GM12891 (cell line): ENCODE measurements at places on chromosomes 2 and 18.

DNA sequence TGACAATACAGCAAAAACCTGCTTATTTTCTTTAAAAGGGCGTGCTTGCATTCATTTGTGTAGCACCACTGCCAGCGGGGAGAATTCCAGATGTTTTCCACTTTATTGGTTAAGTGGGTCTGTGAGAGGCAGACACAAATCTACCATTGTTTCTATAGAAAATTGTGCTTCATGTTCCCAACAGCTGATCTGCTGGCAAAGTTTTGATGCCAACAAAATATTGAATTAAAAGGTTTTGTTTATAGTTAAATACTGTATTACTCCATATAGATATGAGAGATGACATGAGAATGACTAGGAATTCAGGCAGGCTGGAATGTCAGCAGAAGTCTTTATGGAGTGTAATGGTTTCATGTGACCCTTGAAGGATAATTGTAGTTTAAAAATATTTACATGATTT is 182.7 kb downstream of the MC4R start:
- DNase-seq = no peak

DNA sequence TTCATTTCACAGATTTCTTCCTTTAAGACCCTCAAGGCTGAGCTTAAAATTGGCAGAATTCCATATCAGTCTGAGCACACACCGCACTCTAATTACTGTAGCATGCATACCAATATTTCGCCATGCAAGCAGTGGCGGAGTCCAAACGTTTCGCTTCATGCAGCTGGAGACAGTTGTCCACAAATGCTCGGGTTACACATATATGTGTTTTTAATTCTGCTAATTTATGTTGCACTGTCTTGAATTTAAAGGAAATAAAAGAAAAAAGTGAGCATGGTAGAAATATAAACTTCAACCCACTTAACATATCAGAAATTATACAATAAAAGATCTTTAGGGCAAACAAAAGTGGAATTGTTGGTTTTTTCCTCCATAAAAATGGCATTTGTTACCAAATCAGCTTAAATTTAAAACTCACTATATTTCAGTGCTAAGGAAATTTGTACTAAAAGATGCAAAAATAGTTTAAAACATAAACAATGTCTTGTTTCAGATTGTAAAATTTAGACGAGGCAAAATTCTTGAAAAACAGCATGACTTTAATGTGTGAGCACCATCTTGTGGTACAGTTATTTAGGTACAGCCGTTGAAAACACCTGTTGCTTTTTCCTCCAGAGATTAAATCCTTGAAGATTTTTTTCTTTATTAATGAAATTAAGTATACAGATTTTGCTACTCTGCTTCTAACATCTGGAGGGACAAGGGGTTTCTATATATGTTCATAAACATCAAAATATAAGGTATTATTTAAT is 24.1 kb upstream of the KANSL1L start:
- DNase-seq = no peak

GRCh38 chr2:220034426-220035130 is 407.1 kb downstream of the SLC4A3 start:
- no peak for DNase-seq

DNA sequence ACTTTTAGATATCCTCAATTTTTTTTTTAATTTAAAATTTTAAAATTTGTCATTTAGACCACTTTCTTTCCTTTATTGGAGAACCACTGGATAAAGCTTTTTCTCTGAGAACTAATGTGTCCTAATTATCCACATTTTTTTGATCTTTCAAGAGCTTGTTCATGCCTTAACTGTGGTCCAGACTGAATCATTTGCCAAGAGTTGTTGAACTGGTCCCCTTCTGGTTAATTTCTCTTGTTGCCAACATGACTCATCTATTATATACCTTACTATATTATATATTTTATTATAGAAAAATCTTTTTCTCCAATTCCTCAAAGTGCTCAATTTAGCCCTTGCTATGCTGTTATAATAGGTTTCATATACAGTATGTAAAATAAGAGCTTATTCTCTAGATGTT is 53.1 kb upstream of the TMEM87B start:
- DNase-seq = no peak

- no peak for DNase-seq
Measured at GRCh38 chr2:221060376-221060775, 511.7 kb downstream of the EPHA4 start.

- DNase-seq = peak; percentile 5
Measured at GRCh38 chr18:54444319-54444914, 86.7 kb downstream of the C18orf54 start.

DNA sequence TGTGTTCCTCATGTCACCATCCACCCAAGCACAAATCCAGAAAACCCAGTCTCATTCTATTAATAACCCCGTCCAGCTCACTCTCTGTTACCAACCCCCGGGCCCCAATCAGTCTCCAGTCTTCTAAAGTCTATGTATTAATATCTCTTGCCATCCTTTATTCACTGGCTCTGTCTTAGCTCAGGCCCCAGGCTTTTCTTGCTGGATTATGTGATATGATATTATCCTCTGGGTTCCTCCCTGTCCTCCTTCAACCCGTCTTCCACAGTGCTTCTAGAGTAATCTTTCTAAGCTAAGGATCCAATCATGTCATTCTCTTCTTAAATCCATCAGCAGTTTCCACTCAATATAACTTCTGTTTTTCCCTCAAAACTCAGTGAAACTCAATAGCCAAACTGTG is 240.5 kb upstream of the OSR1 start:
- no peak for DNase-seq

- DNase-seq = no peak
Measured at GRCh38 chr2:29987146-29987545, 65.8 kb upstream of the ALK start.

DNA sequence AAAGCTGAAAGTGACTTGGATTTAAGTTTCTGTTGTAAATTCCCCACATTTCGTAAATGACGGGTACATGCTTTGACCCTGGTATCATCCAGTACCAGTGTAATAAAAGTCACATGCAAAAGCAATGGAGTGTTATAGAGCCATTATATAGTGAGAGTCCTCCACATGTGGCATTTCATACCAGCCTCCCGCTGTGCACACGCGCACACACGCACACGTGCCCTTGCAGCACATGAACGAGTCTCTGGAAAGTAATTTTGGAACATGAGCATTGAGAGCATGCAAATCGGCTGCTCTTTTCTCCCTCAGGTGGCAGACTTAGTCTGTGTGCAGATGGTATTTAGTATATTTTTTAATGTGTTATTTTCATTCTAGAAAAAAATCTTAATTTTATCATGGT is 198.1 kb downstream of the ZNF407 start:
- no peak for DNase-seq

DNA sequence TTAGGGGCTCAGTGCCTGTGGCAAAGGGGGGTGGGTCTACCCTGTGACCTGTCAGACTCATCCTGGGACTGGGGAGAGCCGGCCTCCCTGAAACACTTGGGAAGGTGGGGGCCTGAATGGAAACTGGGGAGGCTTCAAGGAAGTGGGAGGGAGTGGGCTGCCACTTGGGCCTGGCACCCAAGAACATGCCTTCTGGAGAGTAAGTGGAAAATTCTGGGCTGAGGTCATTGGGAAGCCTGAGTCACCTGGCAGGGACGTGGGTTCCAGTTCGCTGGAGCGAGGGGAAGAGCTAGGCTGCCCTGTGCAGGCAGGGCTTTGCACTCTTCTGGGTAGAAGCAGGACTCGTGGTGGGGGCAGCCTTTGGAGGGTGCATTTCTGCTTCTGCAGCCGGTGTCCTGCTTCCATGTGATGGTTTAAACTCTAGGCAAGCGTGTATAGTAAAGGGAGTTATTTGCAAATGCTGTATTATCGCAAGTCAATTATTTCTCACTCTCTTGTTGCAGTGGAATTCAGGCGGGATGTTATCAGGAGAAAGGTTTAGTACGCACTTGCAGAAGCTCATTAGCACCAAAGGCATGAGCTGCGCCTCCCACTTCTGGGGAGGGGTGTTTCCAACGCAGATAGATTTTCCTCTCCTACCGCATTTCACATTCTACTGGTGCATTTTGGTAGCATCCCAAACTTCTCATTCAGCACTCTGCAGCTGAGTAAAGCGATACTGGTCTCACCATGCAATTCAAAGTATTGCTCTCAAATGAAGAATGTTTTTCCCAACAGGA is 3.8 kb downstream of the LRRFIP1 start:
- no peak for DNase-seq

DNA sequence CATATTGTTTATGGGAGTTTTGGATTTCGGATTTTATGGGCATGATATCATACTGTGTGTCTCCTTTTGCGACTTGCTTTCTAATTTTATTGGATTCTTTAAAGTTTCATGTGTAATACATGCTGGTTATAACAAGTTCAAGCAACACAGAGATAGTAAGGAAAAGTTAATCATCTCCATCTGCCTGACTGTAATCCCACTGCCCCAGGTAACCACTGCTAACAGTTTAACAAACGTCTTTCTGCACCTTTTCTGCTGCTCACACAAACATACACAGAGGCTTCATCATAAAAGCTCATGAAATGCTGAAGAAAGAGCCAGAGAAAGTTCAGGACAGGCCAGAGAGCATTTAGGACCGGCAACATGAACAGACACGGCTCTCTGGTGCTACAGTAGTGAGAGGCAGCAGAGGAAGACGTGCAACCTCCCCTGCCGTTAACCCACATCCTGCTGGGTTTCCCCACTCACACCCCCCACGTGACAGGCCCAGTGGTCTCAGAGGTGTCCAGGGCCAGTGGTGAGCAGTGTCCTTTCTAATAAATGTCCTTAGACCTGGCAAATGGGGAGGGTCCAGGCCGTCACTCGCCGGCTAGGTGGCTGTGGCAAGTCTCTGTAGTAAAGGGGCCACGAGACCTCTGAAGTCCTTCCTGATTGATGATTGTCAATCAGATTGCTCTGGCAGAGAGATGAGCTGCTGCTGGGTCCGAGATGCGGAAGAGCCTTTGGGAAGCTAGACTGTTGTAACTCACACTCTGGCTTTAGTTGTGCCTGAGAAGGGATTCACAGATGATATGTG is 43.0 kb upstream of the SLC1A4 start:
- DNase-seq = peak; percentile 61

DNA sequence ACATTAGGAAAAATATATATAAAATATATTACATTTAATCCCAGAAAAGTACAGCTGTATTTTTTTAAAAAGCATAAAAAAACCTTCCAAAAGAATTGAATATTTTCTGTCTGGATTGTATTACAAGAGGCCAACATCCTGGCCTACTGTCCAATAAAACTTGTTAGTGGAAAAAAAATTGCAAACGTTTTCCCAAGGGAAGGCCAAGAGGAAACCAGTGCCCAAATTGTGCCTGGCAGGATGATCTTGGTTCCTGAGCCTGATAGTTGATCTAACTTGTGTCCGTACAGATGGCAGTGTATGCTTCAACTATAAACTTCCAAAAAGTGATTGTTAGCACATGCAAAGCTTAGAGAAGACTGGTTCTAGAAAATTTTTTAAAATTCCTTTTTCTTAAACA is 90.6 kb upstream of the LPIN2 start:
- DNase-seq = no peak

DNA sequence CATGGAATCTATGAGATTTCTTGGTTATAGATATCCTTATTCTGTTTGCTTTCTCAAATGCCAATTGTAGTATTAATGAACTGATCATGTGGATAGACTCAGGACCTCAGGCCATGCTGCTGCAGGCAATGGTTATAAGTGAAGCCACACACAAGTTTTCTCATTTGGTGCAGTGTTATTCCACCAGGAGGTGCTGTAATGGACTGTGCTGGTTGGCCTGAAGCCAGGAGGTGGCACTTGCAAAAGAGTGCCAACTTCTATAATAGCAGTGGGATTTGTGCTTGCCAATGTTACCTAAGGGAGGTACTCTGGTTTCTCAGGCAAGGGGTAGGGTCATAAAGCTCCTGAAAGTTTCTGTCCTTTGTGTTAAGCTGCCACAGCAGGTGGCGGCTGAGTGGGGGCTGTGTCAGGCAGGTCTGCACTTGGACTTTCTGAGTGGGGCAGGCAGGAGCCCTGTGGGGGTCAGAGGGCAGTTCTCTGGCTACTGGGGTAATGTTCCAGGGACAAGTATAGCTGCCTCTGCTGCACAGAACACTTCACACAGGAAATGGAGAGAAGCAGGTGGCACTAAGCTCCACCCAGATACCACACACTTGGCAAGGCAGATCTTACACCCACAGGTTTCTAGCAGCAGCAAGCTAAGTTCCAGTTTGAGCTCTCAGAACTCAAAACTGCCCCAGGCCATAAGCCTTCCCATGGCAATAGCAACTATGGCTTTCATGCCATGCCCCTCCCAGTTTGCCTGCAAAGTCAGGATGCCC is 352.6 kb upstream of the CWC22 start:
- DNase-seq = no peak

DNA sequence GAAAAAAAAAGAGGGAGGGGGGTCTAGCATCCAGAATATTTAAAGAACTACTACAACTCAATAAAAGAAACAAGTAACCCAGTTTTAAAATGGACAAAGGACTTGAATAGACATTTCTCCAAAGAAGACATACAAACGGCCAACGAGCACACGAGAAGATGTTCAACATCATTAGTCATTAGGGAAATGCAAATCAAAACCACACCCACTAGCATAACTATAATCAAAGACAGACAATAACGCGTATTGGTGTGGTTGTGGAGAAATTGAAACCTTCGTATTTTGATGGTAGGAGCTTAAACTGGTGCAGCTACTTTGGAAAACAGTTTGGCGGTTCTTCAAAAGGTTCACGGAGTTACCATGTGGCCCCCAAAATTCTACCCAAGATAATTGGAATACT is 64.3 kb upstream of the CAB39 start:
- DNase-seq = no peak

DNA sequence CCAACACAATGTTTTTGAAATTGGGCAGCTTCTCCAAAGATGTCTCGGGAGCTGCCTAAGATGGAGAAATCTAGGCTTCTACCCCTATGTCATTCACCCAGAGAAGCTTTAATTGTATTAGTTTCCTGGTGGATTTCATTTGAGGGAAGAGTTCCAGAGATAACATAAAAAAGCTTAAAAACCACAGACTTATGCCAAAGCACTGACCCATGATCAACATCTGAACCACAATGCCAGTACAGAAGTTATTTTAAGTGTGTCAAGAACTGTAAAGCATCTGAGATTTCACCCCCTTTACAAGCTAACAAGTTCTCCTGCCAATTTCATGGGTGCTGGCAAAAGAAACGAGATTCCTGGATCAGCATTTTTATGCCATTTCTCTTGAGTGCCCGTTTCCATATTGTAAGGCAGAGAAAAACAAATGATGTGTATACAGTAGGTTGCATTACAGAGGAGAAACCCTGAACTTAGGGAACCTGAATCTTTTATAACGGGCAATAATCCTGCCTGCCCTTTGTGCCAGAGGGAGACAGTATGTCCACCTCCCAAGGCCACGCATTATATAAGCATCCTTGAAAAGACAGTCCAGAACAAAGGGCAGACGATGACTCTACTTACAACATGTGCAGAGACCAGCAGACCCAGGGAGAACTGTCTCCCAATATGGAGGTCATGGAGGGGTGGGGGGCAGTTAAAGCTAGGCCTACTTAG is 44.1 kb downstream of the MREG start:
- no peak for DNase-seq

DNA sequence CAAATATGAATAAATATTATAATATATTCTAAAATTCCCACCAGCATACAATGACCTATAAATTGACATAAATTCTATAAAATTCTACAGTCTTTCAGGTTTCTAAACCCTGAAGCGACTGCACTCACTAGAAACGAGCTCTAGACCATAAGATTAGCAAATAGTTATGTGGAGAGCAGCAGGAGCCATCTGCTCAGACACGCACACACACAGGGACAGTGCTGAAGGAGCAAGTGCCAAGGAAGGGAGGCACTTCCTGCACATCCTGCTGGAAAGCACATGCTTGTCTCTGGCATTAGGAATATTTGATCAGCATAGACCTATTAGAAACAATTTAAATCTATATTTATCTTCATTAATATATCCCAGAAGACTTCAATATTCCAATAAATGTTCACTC is 713.9 kb upstream of the CDH2 start:
- no peak for DNase-seq
